Mesothelial cell of epicardium (in vitro differentiated cells): ENCODE measurements at places on chromosomes 1 and 21. TPM values are rescaled to one million over a fixed set of nuclear protein-coding genes. Genes with fewer than 3 reads are reported as not detected.

Gene IKBKE
- 7.9 to 8.4 TPM (median 8.2 TPM) in 3 replicates for total RNA-seq

Gene UTS2
- total RNA-seq = not detected in 3 replicates

Gene KRTAP11-1
- total RNA-seq = not detected in 3 replicates

Gene TMCO4
- total RNA-seq = 19.4 to 23.1 TPM (median 21.4 TPM) in 3 replicates

Gene CDC73
- 67.3 to 71.1 TPM (median 70.2 TPM) in 3 replicates for total RNA-seq

Gene TNNI3K
- 0.51 to 1.5 TPM (median 0.93 TPM) in 3 replicates for total RNA-seq

Gene MIS18A
- total RNA-seq = 18.9 to 19.8 TPM (median 19.0 TPM) in 3 replicates

Gene CFAP45
- 0.18 to 0.20 TPM (median 0.20 TPM) in 3 replicates for total RNA-seq

- no peak for DNase-seq
These were observed 78.9 kb downstream of the KCNJ6 start for GRCh38 chr21:37837381-37837780.

- DNase-seq = no peak
These were observed 1.7 kb upstream of the GRIK3 start for GRCh38 chr1:37035796-37036666.

- DNase-seq = no peak
These were observed 7.5 kb downstream of the TPRG1L start for GRCh38 chr1:3632298-3632697.

DNA sequence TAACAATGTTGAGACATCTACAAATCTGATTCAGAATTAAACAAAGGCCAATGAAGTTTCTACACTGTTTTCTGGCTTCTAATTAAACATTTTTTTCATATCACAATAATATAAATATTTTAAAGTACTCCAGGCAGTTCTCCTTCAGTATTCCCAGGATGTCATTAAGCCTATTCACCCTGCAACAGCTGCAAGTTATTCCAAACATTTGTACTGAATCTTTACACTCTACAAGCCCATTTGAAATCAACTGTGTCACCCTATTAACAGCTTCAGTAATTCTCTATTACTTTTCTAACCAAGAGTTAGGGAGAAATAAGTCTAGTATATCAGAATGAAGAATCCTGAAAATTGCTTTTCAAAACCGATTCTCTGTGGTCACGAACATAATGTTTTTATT is 124.6 kb downstream of the OLFML2B start:
- DNase-seq = no peak

DNA sequence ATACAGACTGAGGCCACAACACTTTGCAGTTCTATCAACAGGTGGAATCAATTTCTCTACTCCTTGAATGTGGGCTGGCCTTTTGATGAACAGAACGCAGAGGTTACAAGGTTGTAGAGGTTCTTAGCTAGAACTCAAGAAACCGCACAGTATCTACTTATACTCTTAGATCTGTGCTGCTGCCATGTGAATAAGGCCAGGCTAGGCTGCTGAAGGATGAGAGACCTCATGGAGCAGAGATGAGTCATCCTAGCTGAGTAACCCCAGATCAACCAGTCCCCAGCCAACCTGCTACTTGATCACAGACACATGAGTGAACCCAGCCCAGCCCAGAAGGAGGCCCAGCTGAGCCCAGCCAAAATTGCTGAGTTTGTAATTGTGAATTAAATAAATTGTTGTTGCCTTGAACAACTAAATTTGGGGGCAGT is 35.3 kb upstream of the BCAR3 start:
- DNase-seq = no peak

GRCh38 chr1:56920591-56921001 is 45.2 kb downstream of the C8B start:
- DNase-seq = no peak

- no peak for DNase-seq
These were observed 9.2 kb downstream of the ADPRS start for GRCh38 chr1:36097693-36098585.

- DNase-seq = no peak
These were observed 58.4 kb downstream of the ASH1L start for GRCh38 chr1:155504207-155504606.

- no peak for DNase-seq
These were observed 182.8 kb downstream of the PLPP3 start for GRCh38 chr1:56396581-56396980.

- no peak for DNase-seq
These were observed 8.4 kb downstream of the SLC35E2B start for GRCh38 chr1:1684031-1684681.

DNA sequence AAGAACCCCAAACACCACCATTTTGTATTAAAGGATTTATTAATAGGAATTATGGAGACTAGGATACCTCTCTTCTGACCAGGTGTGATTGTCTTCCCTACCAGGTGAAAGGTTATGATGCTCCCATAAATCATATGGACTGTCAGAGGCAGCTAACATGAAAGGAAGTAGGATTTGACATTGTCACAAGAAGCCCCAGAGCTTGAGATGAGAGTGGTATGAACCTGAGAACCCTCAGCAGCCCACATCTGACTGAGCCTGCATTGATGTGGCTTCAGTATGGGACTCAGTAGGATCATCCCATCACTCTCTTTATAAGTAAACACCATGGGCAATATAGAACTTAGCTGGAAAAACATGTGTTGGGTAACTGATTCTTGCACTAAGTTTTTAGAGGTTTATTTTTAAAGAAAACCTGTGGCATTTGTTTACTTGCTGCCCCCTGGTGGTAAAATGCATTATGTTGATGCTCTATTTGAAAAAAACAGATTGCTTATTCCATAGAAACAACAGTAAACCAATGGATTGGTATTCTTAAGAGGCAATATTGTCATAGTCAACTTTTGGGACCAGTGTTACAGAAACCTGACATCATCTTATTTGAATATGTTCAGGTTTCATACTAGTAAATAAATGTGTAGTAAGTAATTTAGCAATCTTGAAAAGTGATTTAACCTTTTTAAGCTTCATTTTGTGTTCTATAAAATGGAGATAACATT is 16.6 kb upstream of the CACYBP start:
- DNase-seq = no peak

DNA sequence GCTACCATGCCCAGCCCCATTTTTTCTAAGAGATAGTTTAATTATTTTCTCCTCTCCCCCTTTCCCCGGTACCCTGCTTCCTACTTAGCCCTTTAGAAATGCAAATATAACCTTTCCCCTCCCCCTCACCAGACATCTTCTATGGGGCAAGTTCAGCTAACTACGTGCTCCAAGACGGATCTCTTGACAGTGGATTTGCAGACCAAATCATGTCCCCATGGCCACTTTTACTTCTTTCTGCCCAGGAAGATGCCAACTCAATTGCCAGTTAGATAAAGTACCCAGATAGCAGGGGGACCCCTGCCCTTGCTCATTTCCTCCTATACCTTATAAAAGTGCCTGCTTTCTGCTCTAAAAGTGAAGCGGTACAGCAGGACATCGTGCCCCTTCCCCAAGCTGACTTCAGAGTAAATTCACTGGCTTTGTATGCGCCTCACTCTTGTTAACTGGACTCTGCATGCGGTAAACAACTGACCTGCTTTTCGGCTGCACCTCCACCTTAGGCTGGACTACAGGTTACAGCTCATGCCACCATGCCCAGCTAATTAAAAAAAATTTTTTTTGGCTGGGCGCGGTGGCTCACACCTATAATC is 7.4 kb downstream of the DNAJC11 start:
- DNase-seq = no peak

DNA sequence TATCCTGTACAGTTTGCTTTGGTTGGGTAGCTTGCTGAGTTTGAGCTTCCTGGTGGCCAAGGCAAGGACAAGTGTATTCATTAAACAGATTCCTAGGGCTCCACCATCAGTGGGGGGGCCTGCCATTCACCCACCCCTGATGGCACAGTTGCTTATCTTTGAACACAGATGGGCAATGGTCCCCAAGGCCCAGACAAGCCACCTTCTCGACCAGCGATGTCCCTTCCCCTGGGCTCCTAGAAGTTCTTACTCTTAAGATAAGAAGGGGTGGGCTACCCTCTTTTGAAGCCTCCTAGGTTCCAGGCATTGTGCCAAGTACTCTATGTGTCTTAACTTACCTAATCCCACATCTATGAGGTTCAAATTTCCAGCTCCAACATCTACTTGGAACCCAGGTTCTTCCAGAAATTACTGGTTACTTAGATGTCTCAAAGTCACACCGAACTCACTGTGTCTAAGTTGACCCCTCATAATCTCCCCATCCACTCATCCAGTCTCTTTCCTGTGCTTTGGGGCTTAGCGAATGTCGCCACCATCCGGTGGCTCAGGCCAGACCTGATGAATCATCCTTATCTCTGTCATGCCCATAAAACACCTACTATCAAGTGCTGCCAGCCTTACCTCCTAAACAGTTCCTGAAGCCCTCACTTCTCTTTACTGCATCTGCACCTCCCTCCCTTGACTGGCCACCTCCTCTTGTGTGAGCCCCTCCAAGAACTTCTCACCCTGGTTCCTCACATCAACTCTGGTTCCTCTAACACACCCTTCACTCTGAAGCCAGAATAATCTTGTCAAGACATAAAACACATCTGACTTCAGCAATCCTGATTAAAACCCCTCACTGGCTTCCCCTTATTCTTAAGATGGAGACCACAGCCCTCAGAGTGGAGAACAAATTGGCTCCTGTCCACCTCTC is 50.1 kb downstream of the KLHDC7A start:
- DNase-seq = peak; percentile 6

DNA sequence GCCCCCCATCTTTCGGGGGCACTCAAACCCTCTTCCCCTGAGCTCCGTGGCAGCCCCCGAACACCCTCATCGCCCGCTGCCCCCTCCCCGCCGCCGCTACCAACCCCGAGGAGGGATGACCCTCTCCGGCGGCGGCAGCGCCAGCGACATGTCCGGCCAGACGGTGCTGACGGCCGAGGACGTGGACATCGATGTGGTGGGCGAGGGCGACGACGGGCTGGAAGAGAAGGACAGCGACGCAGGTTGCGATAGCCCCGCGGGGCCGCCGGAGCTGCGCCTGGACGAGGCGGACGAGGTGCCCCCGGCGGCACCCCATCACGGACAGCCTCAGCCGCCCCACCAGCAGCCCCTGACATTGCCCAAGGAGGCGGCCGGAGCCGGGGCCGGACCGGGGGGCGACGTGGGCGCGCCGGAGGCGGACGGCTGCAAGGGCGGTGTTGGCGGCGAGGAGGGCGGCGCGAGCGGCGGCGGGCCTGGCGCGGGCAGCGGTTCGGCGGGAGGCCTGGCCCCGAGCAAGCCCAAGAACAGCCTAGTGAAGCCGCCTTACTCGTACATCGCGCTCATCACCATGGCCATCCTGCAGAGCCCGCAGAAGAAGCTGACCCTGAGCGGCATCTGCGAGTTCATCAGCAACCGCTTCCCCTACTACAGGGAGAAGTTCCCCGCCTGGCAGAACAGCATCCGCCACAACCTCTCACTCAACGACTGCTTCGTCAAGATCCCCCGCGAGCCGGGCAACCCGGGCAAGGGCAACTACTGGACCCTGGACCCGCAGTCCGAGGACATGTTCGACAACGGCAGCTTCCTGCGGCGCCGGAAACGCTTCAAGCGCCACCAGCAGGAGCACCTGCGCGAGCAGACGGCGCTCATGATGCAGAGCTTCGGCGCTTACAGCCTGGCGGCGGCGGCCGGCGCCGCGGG is 837 bp downstream of the FOXD3 start:
- peak; percentile 55 for DNase-seq

- DNase-seq = no peak
These were observed 16.2 kb upstream of the LIN9 start for GRCh38 chr1:226325178-226325577.

GRCh38 chr1:19186001-19186400 is 24.1 kb downstream of the UBR4 start:
- no peak for DNase-seq
